ENCODE measurements at places on chromosomes 7 and 10. TPM values are rescaled to one million over a fixed set of nuclear protein-coding genes. Genes with fewer than 3 reads are reported as not detected.

DNA sequence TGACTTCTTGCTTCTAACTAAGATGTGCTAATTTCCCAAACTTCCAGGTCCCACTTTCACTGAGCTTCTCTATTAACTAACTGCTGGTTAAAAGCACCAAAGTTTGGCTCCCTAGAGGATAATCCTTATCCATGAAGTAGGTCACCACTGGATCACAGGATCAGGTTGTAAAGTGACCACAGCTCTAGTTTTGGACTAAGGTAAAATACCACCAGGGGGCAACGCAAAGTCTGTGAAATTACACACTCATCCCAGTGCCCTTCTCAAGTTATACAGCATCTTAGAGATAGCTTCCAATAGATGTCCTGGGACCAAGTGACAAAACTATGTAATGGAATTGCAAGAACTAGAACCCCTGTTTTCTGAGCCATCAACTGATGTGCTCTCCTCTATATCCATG, 116.4 kb upstream of the ASAH2 start:
- DNase-seq: peak; percentile 64

DNA sequence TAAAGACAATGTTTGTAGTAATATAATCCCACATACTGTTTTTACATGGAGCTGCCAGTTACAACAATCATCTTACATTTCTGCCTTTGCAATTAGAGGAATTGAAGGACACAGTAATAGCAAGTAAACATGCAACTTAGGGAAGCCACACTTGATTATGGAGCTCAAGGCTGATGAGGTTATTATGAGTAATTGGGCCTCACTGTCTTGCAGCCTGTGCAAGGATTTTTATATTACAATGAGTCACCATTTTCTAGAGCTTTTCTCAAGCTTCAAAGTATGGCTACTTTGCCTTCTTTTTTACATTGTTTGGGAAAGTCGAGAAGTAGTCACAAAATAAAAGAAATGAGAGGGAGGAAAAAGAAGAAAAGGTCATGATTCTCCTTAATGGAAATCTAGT, 226.4 kb downstream of the KIAA1217 start:
- peak; percentile 22 for DNase-seq

DNA sequence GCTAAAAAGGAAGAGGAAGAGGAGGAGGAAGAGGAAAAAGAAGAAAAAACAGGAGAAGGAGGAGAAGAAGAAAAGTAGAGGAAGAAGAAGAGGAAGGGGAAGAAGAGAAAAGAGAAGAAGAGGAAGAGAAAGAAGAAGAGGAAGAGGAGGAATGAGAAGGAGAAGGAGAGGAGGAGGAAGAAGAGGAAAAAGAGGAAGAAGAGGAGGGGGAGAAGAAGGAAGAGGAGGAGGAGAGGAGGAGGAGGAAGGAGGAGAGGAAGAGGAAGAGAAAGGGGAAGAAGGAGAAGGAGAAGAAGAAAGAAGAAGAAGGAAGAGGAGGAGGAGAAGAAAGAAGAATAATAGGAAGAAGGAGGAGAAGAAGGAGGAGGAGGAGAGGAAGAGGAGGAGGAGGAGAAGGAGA, 96.4 kb upstream of the GNA12 start:
- no peak for DNase-seq

DNA sequence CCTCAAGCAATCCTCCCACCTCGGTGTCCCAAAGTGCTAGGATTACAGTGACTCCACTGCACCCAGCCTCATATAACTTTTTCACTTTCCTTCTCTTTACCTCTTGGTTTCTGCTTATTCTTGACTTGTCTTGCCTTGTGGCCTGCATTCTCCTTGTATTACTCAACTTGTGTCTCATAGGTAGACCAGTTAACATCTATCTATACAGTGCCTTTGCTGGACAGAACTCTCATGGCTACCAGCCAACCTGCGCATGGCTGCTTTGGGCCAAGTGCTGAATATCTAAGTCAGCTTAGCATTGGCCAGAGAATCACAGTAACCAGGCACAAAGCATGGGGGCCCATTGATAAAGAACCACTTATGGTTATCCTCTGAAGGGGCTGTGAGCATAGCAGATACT, 42.6 kb upstream of the ZNRF2 start:
- no peak for DNase-seq

GRCh38 chr7:134891696-134892678, 94.3 kb upstream of the AGBL3 start:
- DNase-seq: peak; percentile 72

DNA sequence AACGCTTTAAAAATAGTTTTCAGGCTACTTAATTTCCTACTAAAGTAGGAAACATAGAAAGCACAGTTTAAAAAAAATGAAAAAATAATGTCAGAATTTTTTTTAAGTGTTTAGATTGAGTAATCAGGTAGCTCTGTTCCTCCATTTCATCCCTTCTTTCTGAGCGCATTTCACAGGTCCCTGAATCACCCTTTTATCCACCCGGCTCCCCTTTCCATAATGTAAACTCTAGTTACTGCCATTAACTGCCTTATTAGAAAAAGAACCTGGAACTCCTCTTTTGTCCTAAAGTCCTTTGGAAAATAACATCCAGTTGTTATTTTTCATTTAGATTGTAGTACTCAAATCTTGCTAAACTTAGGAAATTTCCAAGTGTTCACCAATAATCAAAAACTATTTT, 5.8 kb downstream of the KCND2 start:
- no peak for DNase-seq

DNA sequence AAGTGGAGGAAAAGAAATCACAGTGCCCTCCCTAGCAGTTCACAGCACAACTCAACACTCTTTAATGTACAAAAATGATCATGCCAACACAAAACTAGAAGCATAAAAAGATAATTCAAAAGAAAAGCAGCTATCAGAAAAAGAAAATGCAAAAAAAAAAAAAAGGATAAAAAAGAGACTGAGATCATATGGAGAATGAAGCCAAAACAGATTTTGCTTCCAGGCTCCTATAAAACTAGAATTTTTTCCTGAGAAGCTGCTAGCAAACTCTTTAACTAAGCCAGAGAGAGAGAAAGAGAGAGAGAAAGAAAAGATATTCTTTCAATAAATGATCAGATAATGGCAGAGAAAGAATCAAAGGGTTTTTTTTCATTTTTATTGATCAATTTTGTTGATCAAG, 288.0 kb upstream of the ANKRD30A start:
- no peak for DNase-seq

Gene NRP1
- total RNA-seq: 222 TPM

Gene MYL10
- not detected for total RNA-seq

Gene HOXA6
- 10.6 TPM for total RNA-seq
